Ovary (tissue), 10 donors: ENCODE measurements at places on chromosomes 3 and 15.

DNA sequence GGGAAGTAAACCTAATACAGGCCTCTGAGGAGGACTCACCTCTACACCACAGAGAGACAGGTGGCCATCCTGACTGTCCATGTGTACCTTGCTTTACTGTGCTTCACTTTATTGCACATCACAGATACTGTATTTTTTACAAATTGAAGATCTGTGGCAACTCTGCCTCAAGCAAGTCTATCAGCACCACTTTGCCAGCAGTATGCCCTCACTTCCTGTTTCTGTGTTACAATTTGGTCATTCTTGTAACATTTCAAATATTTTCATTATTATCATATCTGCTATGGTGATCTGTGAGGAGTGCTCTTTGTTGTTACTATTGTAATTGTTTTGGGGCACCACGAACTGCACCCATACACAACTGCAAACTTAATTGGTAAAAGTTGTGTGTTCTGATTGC is 78.0 kb downstream of the BBX start:
- no peak for DNase-seq

DNA sequence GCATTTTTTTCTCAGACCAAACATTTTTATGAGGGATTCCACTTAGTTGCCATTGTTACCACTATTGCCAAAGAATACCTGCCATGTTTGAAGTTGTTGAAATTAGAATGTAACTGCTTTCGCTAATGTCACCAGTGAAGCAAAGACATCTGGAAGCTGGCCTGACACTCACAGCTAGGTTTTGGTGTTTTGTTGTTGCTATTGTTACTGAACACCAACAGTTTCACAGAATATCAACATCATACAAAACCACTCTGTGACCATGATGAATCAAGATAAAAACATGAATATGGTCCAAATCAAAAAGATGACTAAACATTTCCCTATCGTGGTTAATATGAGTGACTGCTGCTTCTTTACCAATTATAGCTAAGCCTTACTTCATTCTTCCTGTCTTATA is 6.9 kb upstream of the CFAP20DC start:
- no peak for DNase-seq

DNA sequence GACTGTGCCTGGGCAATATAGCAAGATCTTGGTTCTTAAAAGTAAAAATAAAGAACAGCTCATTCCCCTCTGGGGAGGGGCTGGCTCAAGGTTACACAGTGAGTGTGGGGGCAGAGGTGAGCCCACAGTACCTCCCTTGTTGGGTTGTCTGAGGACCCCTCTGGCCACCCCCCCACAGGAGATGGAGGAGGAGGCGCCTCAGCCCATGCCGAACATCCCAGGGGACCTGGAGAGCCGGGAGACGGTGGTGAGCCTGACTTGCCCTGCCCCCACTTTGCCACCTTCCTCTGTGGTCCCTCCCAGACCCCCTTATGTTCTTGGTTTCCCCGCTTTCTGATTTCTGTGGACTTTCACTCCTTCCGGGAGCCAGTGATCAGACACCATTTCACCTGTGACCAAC is 28.7 kb downstream of the NGRN start:
- no peak for DNase-seq

DNA sequence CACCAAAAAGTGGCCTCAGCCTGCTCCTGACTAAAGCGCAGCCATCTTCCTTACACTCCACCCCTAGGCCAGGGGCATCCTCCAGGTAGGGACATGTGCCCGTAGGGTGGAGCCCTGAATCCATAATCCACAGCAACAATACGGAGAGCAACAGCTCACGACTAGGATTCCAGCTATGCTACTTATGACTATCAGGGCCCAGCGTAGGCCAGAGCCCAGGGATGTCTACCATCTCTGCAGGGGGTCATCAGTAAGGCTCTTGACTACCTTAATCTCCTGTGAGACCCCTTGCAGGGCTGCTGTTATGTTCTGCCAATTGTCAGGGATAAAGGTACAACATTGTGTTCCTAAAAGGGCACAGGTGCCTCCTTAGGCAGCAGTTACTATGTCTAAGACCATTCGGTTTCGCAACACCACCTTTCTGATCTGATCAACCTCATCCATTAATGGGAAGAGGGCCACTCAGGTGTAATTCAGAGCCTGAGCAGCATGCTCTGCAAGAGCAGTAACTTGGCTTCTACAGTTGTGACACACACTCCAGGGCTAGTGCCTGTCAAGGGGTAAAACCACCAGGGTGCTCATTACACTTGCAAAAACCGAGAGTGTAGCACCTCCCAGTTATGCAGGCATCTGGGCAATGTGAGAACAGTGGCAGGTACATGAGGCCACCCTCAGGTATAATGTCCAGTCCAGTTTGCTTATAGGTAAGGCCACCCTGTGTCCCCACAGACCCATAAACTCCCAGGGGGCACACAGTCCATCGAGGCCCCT is 11.0 kb downstream of the CCRL2 start:
- DNase-seq: no peak

- DNase-seq: no peak
Measured at GRCh38 chr3:8579096-8579495, 65.5 kb downstream of the SSUH2 start.

DNA sequence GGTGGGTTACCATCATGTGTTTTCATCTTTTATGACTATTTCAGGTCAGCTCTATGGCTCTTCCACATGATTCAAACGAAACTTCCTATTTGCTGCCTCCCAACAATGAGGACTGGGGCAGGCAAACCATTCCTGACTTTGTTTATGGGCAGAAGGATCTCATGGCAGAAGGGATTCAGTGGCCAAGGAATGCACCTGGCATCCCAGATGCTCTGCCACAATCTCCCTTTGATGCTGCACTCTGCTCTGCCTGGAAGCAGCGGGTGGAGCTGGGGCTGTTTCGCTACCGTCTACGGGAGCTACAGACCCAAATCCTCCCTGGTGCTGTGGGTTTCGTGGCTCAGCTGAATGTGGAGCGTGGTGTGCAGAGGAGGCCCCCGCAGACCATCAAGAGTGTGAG is 6.8 kb downstream of the GDPGP1 start:
- no peak for DNase-seq

DNA sequence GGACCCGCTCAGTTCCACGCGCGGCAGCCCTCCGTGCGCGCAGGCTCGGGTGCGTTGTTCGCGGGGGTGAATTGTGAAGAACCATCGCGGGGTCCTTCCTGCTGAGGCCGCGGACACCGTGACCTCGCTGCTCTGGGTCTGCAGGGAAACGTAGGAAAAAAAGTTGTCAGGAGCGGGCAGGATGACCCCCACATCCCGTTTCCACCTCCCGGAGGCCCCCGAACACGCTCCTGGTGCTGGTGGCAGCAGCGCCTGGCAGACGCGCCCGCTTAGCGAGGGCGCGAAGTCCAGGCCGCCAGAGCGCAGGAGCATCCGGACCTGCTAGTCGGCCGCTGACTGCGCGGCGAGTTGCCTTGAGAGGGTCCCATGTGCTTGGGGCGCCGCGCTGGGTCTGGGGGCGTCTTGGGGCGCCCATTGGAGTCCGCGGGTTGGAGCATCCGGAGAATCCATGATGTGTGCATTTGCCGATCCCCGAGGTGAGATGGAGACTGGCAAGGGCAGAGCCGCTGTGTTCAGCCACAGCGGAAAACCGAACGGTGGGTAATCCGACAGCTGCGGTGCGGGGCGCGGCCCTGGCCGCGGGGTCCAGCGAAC is 520 bp downstream of the GREM1 start:
- no peak for DNase-seq

DNA sequence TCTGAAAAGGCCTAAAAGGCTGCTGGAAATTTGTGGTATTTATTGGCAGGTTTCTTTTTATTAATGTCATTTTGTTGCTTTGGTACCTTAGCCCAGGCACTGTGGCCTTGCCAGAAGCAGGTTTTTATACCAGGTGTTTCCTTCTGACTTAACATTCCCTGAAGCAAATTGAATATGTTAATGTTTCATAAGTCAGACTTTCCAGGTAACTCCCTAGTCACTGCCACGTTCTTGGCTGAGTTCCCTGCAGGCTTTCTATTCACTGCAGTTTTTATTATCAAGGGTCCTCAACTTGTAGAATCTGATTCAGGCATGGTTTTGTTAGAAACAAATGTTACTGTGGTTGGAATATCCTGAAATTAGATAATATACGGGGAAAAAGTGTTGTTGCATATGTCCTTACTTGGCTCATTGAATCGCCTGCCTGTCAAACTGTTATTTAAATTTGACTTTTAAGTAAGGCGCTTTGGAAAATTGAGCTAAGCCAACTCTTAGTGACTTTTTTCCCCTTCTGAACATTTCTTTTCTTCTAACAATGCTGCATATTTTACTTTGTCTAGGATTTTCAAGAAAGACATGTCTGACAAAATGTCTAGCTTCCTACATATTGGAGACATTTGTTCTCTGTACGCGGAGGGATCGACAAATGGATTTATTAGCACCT is 22.9 kb downstream of the ITPR1 start:
- DNase-seq: no peak

DNA sequence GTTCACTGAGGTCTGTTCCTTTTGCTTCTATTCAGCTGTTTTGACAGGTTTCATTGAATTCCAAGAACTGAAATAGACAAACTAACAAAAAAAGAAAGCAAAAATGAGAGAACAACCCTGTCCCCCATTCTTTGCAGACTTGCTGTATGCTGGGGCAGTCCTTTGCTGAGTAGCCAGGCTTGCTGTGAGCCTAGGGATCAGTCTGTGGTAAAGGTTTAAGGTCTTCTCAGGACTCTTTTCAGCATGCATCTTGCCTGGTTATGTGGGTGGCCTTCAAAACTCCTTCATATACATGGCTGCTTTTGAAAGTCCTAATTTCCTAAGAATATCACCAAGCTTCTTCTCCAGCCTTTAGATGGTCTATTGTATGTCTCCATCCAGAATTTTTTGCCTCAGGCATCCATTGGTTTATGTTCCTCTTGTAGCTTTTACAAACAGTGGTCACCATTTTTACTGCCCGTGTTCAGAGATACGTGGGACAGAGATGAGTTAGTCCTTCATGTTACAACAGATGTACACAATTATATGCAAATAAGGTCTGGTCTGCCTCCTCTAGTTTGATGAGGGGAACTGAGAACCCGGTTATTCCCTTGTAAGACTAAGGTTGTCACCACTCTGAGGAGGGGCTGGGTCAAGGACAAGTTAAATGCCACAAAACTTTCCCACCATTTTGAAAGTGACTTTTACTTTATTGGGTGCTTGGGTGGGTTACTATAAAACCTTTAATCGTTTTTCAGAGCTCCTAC is 41.4 kb downstream of the SACM1L start:
- no peak for DNase-seq

GRCh38 chr3:132416161-132416560 is 1.1 kb upstream of the DNAJC13 start:
- DNase-seq: no peak

- DNase-seq: no peak
Measured at GRCh38 chr15:39896846-39897245, 23.2 kb downstream of the GPR176 start.

- no peak for DNase-seq
Measured at GRCh38 chr15:60001610-60002527, 2.2 kb upstream of the FOXB1 start.

GRCh38 chr15:32668942-32669341 is 27.4 kb downstream of the SCG5 start:
- no peak for DNase-seq

GRCh38 chr3:10998542-10998941 is 6.0 kb downstream of the SLC6A1 start:
- DNase-seq: no peak

GRCh38 chr3:42581400-42581708 is 413 bp downstream of the SEC22C start:
- DNase-seq: no peak

- DNase-seq: no peak
Measured at GRCh38 chr3:13494463-13495350, 14.6 kb downstream of the HDAC11 start.

- DNase-seq: no peak
Measured at GRCh38 chr3:122864498-122864897, 69.6 kb downstream of the SLC49A4 start.

- no peak for DNase-seq
Measured at GRCh38 chr15:77773903-77774302, 141.2 kb upstream of the LINGO1 start.

- no peak for DNase-seq
Measured at GRCh38 chr3:70899816-70900215, 587.4 kb upstream of the MDFIC2 start.

- no peak for DNase-seq
Measured at GRCh38 chr3:100506355-100506754, 13.9 kb downstream of the TMEM45A start.

GRCh38 chr3:19573644-19574043 is 360.4 kb downstream of the EFHB start:
- no peak for DNase-seq

GRCh38 chr15:60389261-60390077 is 8.3 kb downstream of the ANXA2 start:
- no peak for DNase-seq

- no peak for DNase-seq
Measured at GRCh38 chr15:53323191-53323590, 436.3 kb downstream of the WDR72 start.

- no peak for DNase-seq
Measured at GRCh38 chr15:99929266-99929665, 196.0 kb upstream of the LYSMD4 start.

DNA sequence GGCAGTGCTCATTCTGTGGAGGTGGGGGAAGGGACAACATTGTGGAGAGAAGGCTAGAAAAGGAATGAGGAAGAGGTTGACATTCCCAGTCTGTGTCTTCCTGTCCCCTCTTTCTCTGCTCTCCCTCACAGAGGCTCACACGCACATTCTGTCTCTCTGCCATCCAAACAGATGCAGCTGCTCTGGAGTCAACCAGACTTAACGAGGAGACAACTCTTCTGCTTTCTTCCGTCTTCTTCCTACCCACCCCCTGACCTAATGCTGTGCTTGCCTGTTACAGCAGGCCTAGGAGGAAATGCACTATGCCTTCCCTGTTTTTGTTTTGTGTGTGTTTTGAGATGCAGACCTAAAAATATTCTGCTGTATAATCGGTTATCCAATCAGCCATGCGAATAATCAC is 121.9 kb downstream of the CACNA1D start:
- DNase-seq: no peak

GRCh38 chr3:153972862-153973261 is 148.3 kb upstream of the ARHGEF26 start:
- no peak for DNase-seq

DNA sequence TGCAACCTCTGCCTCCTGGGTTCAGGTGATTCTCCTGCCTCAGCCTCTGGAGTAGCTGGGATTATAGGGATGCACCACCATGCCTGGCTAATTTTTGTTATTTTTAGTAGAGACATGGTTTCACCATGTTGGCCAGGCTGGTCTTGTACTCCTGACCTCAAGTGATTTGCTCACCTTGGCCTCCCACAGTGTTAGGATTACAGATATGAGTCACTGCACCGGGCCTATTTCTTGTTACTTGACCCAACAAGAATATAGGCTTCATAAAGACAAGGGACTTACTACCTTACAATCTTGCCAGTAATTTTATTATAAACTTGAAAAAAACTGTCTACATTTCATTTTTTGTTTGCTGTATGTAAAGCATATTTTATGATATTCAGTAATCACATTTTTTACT is 21.4 kb upstream of the ZBTB47 start:
- no peak for DNase-seq

GRCh38 chr3:131705558-131706051 is 202.8 kb upstream of the MRPL3 start:
- no peak for DNase-seq

GRCh38 chr3:1232276-1232675 is 139.5 kb downstream of the CNTN6 start:
- DNase-seq: no peak

- no peak for DNase-seq
Measured at GRCh38 chr3:52092891-52093290, 36.5 kb upstream of the DUSP7 start.
